ENCODE measurements at places on chromosomes 16 and 17.

- DNase-seq, result no peak
These were observed 27.1 kb downstream of the MMD start for GRCh38 chr17:55394357-55395021.

- no peak for DNase-seq
These were observed 8.1 kb upstream of the C1QL1 start for GRCh38 chr17:44976206-44976605.

- no peak for DNase-seq
These were observed 44.1 kb upstream of the MYH10 start for GRCh38 chr17:8674344-8675305.

DNA sequence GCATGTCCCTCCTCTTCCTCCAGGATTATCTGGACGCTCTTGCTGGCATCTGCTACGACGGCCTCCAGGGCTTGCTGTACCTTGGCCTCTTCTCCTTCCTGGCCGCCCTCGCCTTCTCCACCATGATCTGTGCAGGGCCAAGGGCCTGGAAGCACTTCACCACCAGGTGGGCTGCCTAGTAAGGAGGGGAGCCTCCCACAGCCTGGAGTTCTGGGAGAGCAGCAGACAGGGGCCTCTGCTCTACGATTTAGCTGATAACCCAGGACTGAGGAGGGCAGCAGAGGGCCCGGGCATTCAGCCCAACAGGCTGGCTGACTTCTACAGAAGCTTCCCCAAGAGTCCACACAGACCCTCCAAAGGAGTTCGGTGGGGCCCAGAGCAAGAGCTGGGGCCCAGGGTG is 21.8 kb upstream of the DNAI2 start:
- DNase-seq, result no peak

- peak; percentile 74 for DNase-seq
These were observed 17.5 kb downstream of the PRMT7 start for GRCh38 chr16:68328151-68328859.

DNA sequence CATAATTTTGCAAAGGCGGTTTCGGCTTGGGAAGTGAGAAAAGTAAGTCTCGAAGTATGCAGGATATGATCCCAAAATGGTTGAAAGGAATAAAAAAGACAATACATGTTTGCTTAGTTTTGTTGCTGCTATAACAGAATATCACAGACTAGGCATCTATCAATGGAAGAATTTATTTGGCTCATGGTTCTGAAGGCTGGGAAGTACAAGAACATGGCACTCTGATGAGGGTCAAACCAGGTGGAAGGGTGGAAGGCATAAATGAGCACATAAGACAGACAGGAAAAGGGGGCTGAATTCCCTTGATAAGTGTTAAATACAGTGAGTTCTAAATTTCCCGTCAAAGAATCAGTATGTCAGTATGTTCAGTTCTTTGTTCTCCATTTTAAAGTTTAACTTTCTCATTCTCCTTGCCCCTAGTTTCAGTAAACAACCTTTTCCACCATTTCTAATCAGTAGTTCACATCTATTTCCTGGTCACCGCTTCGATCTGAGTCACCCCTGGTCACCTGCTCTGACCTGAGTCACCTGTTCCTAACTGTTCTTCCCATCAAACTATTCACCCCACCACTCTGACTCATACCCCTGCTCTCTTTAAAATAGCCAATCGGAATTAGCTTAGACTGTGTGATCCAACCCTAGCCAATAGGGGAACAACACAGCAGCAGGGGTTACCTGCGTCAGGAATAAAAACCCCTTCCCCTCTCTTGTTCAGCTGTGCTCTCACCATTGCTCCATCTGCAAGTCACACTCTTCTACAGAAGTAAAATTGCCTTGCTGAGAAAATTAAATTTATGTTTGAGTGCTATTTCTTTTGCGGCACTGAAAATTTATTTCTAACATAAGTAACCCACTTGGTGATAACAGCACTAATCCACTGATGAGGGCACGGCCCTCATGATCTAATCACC is 240.8 kb downstream of the STX8 start:
- DNase-seq, result peak; percentile 26

GRCh38 chr17:31452561-31453110 is 61.2 kb downstream of the RAB11FIP4 start:
- DNase-seq, result no peak

DNA sequence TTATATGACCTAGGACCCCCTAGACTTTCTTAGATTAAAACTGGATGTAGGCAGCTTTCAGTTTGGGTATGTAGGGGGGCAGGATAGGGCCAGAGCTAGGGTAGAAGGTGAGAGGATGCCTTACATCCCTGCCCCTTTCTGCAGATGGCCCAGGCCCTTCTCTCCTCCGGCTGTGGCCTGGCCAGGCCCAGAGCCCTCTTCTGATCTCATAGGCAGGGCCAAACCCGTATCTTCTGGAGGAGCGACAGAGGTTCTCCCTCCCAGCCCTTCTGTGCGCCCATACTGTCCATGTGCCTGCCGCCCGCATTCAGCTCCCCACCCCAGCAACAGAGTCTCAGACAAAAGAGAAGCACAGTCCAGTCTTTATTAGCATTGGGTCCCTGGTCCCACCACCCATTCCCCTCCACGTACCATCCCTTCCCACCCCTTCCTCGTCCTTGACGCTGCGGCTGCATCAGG is 2.0 kb upstream of the TSPOAP1 start:
- DNase-seq, result no peak

DNA sequence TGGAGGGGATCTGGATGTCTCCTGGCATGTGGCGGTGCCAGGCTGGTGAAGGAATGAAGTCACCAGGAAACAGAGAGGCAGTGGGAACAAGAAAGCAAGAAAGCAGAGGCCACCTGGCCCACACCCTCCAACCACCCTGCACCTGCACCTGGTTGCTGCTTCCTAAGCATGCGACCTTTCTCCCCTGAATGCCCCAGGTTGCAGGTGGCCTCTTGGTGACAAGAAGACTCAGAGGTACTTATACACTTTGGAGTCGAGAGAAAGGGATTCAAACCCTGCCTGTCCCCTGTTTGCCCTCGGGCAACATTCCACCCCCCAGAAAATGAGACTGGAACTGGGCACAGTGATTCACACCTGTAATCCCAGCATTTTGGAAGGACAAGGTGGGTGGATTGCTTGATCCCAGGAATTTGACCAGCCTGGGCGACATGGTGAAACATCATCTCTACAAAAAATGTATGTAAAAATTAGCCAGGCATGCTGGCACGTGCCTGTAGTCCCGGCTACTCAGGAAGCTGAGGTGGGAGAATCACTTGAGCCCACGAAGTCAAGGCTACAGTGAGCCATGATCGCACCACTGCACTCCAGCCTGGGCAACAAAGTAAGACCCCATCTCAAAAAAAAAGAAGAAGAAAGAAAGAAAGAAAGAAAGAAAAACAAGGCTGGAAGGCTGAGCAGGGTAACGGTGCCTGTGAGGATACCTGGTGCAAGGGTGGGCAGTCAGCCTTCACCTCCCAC is 34.6 kb upstream of the TNRC6C start:
- DNase-seq, result no peak

- DNase-seq, result no peak
These were observed 9.1 kb downstream of the TFAP4 start for GRCh38 chr16:4263504-4264436.

- no peak for DNase-seq
These were observed 301.3 kb downstream of the SOX9 start for GRCh38 chr17:72422204-72422504.

- DNase-seq, result no peak
These were observed 135.6 kb upstream of the IRX3 start for GRCh38 chr16:54422159-54422558.

DNA sequence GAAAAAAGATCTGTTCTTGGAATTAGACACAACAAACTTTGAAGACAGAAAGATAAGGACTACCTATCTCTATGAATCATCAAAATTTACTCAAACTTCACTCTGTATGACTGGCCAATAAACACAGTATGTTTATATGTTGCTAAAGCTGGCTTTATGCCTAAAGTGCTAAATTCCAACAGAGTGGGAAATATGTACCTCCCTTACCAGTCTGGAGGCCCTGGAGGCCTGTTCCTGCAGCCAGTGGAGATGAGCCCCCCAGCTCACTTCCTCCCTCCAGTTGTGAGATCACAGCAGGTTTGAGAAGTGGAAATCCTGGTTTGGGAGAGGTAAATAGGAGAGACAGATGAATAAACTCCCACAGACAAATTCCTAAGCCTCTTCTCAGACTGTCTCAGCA is 9.0 kb downstream of the ZNF23 start:
- DNase-seq, result no peak

DNA sequence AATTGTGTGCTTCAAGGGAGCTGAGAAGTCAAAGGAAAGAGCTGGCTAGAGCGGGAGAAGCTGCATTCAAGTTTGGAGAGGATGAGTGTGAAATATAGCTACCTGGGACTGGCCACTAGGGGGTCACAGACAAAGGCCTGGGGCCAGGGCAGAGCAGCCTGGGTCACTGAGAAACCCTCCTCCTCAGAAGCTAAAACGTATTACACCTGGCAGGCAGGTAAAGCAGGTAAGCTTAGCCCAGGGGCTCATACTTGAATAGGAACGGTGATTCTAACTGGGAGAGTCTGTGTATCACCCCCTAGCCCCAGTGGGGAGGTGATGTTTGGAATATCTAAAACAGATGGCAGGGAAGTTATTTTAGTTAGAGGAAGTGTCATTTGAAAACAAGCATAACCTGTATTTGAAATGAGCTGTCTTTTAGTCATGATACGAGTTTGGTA is 6.8 kb downstream of the KRT37 start:
- peak; percentile 65 for DNase-seq

- DNase-seq, result peak; percentile 25
These were observed 365.7 kb upstream of the PMFBP1 start for GRCh38 chr16:72537664-72538063.

GRCh38 chr17:76003915-76004314 is 3.3 kb downstream of the CDK3 start:
- DNase-seq, result no peak

DNA sequence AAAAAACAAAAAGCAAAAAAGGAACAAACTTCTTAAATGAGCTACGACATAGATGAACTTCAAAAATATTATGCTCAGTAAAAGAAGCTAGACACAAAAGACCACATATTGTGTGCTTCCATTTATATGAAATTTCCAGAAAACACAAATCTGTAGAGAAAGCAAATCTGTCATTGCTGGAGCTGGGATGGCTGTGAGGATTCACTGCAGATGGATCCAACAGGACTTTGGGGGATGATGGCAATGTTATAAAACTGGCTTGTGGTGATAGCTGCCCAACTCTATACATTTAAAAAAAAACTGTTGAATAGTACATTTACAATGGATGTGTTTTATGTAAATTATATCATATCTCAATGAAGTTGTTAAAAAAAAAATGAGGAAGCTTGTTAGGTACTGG is 52.6 kb upstream of the MAP3K14 start:
- no peak for DNase-seq

DNA sequence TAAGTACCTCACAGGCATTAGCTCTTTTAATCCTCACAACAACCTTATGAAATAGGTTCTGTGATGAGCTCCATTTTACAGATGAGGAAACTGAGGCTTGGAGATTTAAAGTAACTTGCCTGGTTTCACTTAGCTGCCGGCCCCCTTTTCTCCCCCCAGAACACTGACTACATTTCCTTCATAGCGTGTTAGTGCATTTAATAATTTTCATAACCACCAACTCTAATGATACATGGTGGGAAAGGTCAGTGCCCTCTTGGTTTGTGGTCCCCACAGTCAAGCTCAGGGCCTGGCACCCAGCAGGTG is 16.5 kb upstream of the RHOT1 start:
- DNase-seq, result no peak

DNA sequence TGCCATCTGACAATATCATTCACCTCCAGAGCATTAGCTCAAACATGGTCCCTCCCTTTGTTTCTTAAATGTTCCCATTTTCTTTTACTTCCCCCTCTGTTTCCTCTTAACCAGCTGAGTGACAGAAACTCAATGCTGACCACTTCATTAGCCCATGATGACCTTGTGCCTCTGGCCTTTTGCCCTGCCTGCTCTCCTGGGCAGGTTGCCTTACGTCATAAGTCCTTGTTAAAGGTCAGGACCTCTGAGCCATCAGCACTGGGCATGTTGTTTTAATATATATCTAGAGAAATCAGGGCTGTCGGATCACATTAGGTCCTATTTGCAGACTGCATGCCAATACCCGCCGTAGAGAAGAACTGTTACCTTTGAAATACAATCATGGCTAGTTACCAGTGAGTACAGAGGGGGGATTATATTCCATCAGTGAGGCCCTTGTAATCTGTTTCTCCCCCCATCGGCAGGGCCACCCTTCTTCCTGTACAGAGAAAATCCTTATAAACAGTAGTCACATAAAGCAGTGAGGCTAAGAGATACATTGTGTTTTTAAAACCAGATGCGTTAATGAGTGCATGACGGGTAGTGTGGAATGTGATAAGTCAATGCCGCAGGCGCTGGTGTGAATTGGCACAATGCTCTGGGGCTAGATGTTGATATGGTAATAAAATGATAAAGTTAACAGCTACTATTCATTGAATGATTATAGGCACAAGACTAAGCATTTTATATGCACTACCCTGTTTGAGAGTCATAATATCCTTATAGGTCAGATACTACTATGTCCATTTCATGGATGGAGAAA is 94.3 kb upstream of the ZFHX3 start:
- DNase-seq, result no peak

- no peak for DNase-seq
These were observed 32.6 kb downstream of the LMF1 start for GRCh38 chr16:938136-938535.

GRCh38 chr17:5499476-5500231 is 13.3 kb downstream of the MIS12 start:
- DNase-seq, result no peak

DNA sequence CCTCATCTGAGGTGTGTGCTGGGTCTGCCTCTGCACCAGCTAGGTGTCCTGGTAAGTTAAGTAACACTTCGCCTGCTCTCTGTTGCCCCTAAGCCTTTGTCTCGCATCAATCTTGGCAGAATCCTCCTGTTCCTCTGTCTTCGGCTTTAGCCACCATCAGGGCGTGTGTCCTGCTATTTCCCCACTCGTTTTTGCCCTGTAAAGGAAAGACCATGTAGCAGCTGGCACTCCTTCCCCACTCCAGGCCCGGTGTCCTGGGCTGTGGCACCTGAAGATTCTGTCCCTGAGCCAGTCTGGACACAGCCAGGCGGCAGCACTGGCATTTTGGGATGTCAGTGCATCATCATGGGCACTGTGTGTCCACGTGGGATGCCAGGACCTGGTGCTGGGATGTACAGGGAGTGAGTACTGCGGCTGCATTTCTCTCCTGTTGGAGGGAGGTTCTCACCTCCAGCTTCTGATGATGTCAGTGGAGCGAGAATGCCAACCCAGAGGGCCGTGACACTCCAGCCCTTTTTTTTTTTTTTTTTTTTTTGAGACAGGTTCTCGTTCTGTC is 26.2 kb upstream of the FOXK2 start:
- peak; percentile 51 for DNase-seq

GRCh38 chr17:1683459-1683858 is 1.2 kb downstream of the PRPF8 start:
- no peak for DNase-seq

GRCh38 chr17:1130191-1130590 is 49.6 kb downstream of the ABR start:
- DNase-seq, result no peak

GRCh38 chr16:55701442-55702319 is 45.9 kb downstream of the SLC6A2 start:
- peak; percentile 38 for DNase-seq
